Lung (tissue), 17 donors: ENCODE measurements at places on chromosomes 7 and 10. TPM values are rescaled to one million over a fixed set of nuclear protein-coding genes. Genes with fewer than 3 reads are reported as not detected.

Gene CYP2C19
- total RNA-seq = 1.8 TPM

Gene JMJD1C
- total RNA-seq = 233 TPM

Gene PAPSS2
- total RNA-seq = 107 TPM

Gene TNPO3
- total RNA-seq = 32.5 TPM

Gene IDI1
- 173 TPM for total RNA-seq

Gene ANTXRL
- total RNA-seq = not detected

Gene ELFN1
- total RNA-seq = 0.89 TPM

Gene STEAP4
- 71.9 TPM for total RNA-seq

Gene SPDYE2
- 0.23 TPM for total RNA-seq

GRCh38 chr10:74889662-74889998, 63.2 kb downstream of the KAT6B start:
- no peak overlapping the region for H3K27ac ChIP-seq
- H3K4me3 ChIP-seq = no peak overlapping the region
- H3K4me1 ChIP-seq = peaks cover 2% of the 10 kb centered on the region
- no peaks in the 10 kb centered on the region for H3K27me3 ChIP-seq

GRCh38 chr7:141550386-141551093, 670 bp upstream of the AGK start:
- H3K27me3 ChIP-seq = no peaks in the 10 kb centered on the region
- H3K36me3 ChIP-seq = no peaks in the 10 kb centered on the region
- no peak for DNase-seq

DNA sequence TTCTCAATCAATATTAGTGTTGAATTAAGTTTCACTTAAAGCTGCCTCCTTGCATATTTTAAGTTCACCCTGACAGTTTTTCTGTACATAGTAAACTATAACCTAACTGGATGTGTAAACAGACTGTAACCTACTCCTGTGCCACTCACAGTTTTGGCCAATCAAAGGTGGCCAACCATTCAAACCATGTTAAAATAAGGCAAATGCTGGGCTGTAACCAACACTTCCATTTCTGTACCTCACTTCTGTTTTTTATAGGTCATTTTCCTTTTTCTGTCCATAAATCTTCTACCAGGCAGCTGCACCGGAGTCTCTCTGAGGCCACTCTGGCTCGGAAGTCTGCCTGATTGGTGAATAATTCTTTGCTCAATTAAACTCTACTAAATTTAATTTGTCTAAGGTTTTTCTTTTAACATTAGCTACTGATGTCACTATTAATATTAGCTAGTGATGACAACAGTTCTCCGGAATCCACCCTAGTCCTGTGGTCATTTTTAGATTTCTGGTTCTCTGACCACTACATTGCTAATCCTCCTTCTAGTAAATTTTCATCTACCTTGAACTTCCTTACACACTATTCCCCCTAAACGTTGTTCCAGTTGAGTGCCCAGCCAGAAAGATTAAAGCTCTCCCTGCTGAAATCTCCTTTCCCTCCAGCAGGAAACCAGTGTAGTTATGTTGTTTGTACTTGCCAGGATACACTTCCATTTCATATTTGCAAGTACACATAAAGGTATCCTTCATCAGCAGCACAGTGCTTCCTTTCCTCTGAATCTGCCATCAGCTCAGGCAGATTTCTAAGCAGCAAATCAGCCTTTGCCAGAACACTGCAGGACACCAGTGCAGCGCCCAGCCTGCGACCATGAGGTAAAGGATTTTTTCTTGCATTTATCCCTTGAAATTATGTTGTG, 18.6 kb upstream of the IFIT2 start:
- H3K4me3 ChIP-seq = no peak overlapping the region
- peaks cover 23% of the 10 kb centered on the region for H3K4me1 ChIP-seq
- no peak for DNase-seq
- peak overlapping the region; percentile 78 for H3K27ac ChIP-seq
- H3K36me3 ChIP-seq = no peaks in the 10 kb centered on the region

DNA sequence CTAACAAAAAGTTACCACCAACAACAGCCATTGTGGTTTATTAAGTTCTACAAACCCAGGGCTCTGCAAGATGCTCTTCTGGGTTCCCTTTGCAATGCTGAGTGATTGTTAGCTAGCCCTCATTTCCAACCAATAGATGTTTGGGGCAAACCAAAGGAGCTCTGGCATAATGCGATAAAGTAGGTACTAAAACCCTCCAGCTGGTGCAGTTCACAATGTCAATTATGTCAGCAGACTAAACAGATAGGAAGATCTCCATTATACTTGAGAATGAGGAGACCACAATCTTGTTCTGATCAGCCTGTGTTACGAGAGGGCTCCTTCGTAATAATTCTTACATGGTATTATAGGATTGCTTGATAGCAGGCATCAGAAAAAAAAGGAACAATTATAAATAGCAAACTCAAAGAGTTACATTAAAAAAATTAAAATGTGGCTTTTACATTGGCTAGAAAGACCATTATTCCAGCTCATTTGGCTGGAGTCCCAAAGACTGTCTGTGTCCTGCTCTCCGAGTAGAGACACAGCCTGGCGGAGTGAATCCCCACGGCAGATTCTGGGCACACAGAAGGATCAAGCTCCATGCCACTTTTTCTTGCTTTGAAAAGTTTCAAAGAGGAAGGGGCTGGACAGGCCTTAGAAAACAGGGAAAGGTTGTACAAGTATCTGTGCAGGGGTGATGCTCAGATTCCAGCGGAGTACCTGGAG, 93.8 kb downstream of the ZRANB1 start:
- peaks cover 11% of the 10 kb centered on the region for H3K4me1 ChIP-seq
- H3K27ac ChIP-seq = peak overlapping the region; percentile 42
- H3K27me3 ChIP-seq = no peaks in the 10 kb centered on the region
- no peak overlapping the region for H3K4me3 ChIP-seq

GRCh38 chr10:125091891-125092290, 68.5 kb downstream of the CTBP2 start:
- no peak for DNase-seq
- no peak overlapping the region for H3K4me3 ChIP-seq
- H3K27me3 ChIP-seq = no peaks in the 10 kb centered on the region
- no peak overlapping the region for H3K27ac ChIP-seq

GRCh38 chr7:35694161-35694783, 663 bp downstream of the HERPUD2 start:
- peaks cover 14% of the 10 kb centered on the region for H3K4me1 ChIP-seq
- peak overlapping the region; percentile 80 for H3K4me3 ChIP-seq
- H3K27ac ChIP-seq = peak overlapping the region; percentile 96
- DNase-seq = no peak
- H3K27me3 ChIP-seq = no peaks in the 10 kb centered on the region

GRCh38 chr7:15174485-15174884, 271.9 kb upstream of the DGKB start:
- H3K27ac ChIP-seq = no peak overlapping the region
- DNase-seq = no peak
- H3K36me3 ChIP-seq = no peaks in the 10 kb centered on the region
- no peaks in the 10 kb centered on the region for H3K4me1 ChIP-seq
- H3K4me3 ChIP-seq = no peak overlapping the region
- H3K27me3 ChIP-seq = no peaks in the 10 kb centered on the region

DNA sequence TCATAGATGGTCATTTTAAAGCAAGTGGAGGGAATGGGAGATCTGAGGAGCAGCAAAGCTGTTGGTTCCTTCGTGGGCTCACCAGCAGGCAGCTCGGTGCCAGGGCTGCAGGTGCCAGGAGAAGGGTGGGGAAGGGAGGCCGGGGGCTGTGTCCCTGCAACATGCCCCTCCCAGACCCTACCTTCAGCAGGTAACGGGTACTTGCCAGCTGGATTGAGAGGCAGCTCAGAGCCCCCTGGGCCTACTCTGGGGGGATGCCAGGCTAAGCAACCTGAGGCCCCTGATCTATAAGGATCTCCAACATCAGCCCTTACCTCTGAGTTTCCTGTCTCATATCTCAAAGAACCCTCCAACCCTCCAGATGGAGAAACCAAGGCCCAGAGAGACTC, 173.3 kb downstream of the NEURL1 start:
- no peaks in the 10 kb centered on the region for H3K27me3 ChIP-seq
- H3K36me3 ChIP-seq = no peaks in the 10 kb centered on the region
- peaks cover 75% of the 10 kb centered on the region for H3K4me1 ChIP-seq
- H3K27ac ChIP-seq = no peak overlapping the region

DNA sequence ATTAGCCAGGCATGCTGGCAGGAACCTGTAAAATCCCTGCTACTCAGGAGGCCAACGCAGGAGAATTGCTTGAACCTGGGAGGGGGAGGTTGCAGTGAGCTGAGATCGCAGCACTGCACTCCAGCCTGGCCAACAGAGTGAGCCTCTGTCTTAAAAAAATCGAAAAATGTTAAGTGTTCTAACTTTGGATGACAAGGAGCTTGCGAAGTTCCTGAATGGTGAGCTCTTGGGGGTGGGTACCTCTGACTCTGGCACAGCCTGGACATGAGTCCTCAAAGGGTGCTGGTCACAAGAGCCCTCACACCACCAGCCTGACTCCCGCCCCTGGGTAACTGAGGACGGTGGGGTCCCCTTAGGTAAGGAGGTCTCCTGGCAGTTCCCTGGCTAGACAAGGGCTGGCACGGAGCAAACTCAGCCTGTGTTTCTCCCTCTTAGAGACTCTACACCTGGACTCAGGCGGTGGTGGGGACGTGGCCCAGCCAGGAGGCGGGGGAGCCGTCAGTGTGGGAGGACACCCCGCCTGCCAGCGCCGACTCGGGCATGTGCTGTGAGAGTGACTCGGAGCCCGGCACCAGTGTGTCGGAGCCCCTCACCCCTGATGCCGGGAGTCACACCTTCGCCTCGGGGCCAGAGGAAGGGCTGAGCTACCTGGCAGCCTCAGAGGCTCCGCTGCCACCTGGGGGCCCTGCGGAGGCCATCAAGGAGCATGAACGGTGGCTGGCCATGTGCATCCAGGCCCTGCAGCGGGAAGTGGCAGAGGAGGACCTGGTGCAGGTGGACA, 24.1 kb downstream of the AMZ1 start:
- no peak overlapping the region for H3K27ac ChIP-seq
- no peak overlapping the region for H3K4me3 ChIP-seq
- H3K36me3 ChIP-seq = no peaks in the 10 kb centered on the region
- no peak for DNase-seq
- H3K27me3 ChIP-seq = no peaks in the 10 kb centered on the region
- H3K4me1 ChIP-seq = peaks cover 33% of the 10 kb centered on the region

GRCh38 chr10:64484811-64485330, 963.7 kb downstream of the REEP3 start:
- no peak overlapping the region for H3K4me3 ChIP-seq
- no peak for DNase-seq
- no peaks in the 10 kb centered on the region for H3K36me3 ChIP-seq
- H3K27me3 ChIP-seq = no peaks in the 10 kb centered on the region
- H3K27ac ChIP-seq = no peak overlapping the region

DNA sequence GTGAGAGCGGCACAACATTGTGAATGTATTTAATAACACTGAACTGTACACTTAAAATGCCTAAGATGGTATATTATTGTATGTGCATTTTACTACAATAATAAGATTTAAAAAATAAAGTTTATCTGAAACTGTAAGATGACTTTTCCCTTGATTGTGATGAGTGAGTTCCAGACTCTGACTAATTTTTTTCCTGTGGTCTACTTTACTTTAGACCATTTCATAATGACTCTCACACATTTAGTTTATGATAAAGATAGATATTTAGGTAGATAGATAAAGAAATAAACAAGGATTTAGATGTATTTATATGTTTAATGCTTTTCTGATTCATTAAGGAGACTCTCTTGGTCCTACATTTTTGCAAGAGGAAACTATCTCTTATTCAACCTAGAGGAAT, 835.9 kb upstream of the SORCS1 start:
- no peak overlapping the region for H3K27ac ChIP-seq
- H3K27me3 ChIP-seq = no peaks in the 10 kb centered on the region
- H3K36me3 ChIP-seq = no peaks in the 10 kb centered on the region
- H3K4me1 ChIP-seq = no peaks in the 10 kb centered on the region
- H3K4me3 ChIP-seq = no peak overlapping the region
- DNase-seq = no peak

GRCh38 chr10:5476918-5477525, 22.3 kb downstream of the CALML5 start:
- H3K27me3 ChIP-seq = no peaks in the 10 kb centered on the region
- H3K4me1 ChIP-seq = no peaks in the 10 kb centered on the region
- no peaks in the 10 kb centered on the region for H3K36me3 ChIP-seq
- DNase-seq = no peak

- peaks cover 38% of the 10 kb centered on the region for H3K4me1 ChIP-seq
- H3K27me3 ChIP-seq = no peaks in the 10 kb centered on the region
- H3K36me3 ChIP-seq = no peaks in the 10 kb centered on the region
- H3K27ac ChIP-seq = peak overlapping the region; percentile 76
- DNase-seq = peak; percentile 17
- peak overlapping the region; percentile 61 for H3K4me3 ChIP-seq
Measured at GRCh38 chr10:132538031-132538789, 623 bp downstream of the INPP5A start.

GRCh38 chr10:67935223-67935622, 50.8 kb downstream of the SIRT1 start:
- H3K27me3 ChIP-seq = no peaks in the 10 kb centered on the region
- H3K27ac ChIP-seq = no peak overlapping the region
- no peaks in the 10 kb centered on the region for H3K4me1 ChIP-seq
- H3K4me3 ChIP-seq = no peak overlapping the region
- DNase-seq = no peak

DNA sequence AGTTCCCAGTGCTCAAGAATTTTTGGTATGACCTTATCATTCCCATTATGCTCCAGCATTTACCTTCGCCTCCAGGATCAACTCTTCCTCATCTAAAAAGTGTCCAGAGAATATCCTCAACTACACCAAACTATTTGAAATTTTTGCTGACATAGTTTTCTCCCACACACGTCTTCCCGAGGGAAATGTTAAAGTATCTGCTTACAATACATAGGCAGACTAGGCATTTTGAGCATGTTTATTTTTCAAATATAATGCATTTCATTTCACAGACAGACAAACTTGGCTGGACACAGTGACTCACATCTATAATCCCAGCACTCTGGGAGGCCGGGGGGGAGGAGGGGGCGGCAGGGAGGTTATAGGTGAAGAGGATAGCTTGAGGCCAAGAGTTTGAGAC, 177.1 kb upstream of the TRIM24 start:
- no peaks in the 10 kb centered on the region for H3K36me3 ChIP-seq
- H3K4me3 ChIP-seq = no peak overlapping the region
- H3K27ac ChIP-seq = no peak overlapping the region

DNA sequence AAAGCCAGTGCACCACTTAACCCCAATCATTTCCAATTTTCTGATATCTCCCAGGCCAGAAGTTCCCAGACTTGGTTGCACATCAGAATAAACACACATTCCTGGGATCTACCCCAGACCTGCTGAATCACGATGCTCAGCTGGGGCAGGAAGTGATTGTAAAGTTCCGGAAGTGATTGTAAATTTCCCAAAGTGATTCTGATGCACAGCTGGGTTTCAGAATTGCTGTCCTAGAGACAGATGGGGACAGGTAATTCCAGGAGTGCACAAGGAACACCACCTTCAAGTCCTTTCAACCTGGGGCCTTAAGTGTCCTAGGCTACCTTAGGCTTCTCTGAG, 104.2 kb upstream of the EEPD1 start:
- no peak overlapping the region for H3K27ac ChIP-seq
- H3K4me3 ChIP-seq = no peak overlapping the region
- peaks cover 18% of the 10 kb centered on the region for H3K4me1 ChIP-seq
- DNase-seq = no peak
